Lower lobe of right lung (tissue), 2 donors: ENCODE measurements at places on chromosomes 12 and 14. TPM values are rescaled to one million over a fixed set of nuclear protein-coding genes. Genes with fewer than 3 reads are reported as not detected.

DNA sequence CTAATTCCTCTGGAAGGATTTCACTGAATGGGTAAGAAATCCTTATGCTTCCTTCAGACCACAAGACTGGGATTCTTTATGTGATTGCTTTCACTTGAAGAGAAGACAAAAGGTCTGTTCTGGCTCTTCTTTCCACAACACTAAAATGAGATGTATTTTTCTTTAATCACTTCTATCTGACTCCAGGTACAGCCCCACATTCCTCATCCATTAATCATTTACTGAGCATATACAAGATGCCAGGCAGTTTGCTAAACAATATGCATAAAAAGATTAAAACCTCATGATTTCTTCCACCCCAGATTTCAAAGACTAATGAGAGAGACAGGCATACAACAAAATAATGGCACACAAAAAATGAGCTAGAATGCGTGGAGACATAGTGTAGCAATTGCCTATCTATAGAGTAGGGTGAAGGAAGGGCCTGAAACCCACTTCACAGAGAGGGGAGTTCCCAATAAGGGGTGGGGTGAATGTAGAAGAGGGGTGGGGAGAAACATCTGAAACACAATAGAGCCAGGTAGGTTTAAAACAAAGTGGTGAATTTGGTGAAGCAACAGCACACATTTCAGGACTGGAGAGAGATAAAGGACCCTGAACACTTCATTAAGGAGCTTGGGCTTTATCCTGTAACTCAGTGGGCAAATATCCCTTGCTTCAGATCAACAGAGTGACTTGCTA is 65.1 kb upstream of the PRB2 start:
- DNase-seq = no peak

DNA sequence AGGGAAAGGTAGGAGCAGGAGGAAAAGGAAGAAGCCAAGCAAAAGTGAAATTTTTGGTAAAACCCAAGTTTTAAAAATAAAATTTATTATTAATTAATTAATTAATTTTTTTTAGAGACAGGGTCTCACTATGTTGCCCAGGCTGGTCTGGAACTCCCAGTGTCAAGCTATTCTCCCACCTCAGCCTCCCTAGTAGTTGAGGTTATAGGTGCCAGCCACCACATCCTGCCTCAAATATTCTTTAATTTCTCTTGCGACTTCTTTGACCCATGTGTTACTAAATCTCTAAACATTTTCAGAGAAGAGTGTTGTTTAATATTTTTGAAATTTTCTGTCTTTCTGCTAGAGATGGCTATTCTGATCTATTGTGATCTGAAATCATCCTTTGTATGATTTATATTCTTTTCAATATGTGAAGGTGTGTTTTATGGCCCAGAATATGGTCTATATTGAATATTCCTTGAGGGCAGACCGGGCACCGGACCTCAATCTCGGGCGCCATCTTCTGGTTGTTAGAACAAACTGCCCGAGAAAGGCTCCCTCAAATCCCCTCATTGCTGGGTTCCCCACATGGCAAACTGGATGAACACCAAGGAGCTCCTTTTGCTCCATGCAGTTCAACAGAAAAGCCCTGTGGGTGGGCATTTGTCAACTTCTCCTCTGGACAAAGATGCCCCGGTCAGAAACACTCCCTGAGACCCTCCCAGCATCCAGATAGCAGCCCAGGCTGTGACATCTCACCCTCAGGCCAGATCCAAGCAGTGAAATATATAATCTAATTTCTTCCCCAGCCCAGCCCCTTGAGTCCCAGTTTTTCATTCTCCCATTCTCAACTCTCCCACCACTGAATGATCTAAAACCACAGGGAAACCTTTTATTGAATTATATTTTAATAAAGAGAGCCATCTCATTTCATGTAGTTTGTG is 110.5 kb downstream of the ASCL4 start:
- peak; percentile 63 for DNase-seq

- DNase-seq = no peak
Observed at GRCh38 chr12:130220706-130221100, 58.4 kb downstream of the FZD10 start.

DNA sequence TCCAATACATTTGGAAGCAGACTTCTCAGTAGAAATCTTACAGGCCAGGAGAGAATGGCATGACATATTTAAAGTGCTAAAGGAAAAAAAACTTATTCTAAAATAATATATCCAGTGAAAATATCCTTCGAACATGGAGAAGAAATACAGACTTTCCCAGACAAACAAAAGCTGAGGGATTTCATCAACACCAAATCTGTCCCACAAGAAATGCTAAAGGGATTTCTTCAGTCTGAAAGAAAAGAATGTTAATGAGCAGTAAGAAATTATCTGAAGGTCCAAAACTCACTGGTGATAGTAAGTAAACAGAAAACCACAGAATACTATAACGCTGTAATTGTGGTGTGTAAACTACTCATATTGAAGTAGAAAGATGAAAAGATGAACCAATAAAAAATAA is 103.9 kb downstream of the INSM2 start:
- DNase-seq = no peak

DNA sequence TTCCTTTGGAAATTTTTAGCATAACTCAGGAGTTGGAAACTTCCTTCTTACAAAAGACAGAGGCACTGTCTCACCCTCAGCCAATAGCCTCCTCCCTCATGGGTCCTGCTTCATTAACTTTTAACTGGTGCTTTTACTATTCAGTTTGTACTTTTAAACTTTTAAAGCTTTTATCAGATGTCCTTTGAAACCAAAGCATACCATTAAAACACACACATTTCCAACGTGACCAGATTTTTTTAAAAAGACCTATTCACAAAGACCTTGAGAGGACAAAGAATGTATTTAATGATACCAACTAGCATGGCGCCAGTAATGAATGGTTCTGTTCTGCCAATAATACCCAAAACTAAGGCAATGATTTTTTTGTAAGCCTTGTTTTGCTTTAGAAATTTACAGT is 173.6 kb upstream of the EEA1 start:
- DNase-seq = no peak

DNA sequence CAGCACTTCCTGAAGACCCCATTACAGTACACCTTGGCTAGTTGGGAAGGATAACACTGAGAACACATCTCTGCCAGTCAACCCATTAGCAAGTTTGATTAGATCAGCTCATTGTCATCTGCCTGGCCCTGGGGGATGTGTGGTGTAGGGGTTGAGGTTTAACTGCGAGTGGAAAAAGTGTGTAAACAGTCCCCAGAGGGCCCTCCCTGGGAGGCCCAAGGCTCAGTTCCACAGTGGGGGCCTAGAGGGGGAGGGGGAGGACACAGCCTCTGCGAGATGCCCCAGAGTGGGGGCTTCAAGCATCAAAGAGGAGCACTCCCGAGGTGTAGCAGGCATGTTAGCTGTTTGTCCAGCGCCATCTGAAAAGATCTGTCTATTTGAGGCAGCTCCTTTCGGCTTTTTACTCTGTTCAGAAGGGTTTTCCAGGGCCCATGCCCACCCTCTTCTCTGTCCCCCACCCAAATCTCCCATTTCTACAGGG is 344 bp downstream of the LPAR5 start:
- DNase-seq = no peak

The VRTN gene
- total RNA-seq = not detected

The KRT71 gene
- total RNA-seq = not detected

The NGB gene
- not detected for total RNA-seq

The TMPRSS12 gene
- not detected for total RNA-seq

The SMIM41 gene
- total RNA-seq = 4.3 TPM

The BBOF1 gene
- 7.4 TPM for total RNA-seq
